ENCODE measurements at places on chromosomes 13 and 19.

- DNase-seq, result no peak
Observed at GRCh38 chr19:18906605-18907519, 10.9 kb upstream of the CERS1 start.

DNA sequence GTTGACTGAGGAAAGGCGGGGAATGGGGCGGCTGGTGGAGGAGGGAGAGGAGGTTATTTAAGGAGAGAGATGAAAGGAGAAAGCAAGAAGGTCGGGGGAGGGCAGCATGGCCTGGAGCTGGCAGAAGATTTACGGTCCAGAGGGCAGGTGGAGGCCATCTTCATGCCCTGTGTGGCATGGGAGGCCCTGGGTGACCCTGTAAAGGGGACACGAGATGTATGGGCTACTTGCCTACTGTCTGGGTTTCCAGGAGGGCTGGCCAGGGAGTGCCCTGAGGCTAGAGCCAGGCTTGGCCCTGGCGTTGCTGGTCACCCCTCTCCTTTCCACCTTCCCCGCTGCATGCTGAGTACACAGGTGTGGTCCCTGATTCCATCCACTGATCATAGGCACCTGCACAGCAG lies 6.1 kb downstream of the WTIP start:
- DNase-seq, result no peak

DNA sequence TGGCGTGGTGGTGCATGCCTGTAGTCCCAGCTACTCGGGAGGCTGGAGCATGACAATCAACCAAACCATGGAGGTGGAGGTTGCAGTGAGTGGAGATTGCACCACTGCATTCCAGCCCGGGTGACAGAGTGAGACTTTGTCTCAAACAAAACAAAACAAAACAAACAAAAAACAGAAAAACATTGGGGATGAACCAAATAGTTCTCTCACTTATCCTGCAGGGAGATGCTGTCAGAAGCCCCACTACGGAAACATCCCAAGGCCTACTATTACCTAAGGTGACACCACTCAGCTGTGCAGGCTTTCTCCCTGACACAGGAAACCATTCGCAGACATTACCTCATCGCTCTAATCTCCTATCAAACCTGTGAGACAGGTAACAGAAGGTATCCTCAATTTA lies 113.5 kb downstream of the FOXO1 start:
- DNase-seq, result no peak

- no peak for DNase-seq
Observed at GRCh38 chr19:2234996-2235380, 1.1 kb downstream of the PLEKHJ1 start.

DNA sequence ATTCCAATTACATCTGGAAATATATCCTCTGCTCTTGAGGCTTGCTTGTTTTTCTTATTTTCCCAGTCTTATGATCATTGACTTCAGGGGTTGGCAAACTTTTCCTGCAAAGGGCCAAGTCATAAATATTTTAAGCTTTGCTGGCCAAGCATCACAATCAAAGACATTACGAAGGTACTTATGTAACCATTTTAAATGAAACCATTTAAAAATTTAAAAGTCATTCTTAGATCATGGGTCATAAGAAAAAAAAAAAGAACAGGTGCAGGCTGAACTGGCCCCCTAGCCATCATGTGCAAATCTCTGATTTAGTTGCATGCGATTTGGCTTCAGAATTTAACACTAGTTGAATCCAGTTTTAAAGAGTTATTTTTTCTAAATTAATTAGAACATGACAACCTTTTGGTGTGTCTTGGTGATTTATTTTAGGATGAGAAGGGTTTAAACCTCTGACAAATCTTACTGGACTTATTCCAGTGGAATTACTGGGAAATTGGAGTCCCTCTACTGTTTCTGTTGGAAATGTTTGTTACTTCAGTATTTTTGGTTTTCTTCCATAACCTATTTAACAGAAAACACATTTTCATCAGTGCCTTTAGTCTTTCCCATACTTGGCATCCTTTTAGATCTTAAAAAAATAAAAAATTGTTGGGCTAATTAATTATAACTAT lies 148.1 kb downstream of the NHLRC3 start:
- DNase-seq, result no peak

DNA sequence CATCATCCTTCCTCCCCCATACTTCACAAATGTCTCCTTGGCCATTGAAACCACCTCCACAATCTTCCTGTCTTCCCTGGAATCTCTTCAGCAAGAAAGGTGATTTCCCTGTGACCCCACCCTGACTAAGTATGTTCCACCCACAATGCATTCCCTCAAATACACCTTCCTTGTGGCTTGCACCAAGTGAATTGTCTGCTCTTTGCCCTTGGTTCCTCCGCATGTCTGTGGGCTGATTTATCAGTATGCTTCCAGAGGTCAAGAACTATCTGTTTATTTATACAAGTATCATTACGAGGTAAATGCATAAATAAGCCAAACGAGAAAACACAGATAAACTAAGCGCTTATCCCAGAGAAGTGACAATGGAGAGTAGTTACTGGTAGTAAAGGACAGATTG lies 45.4 kb upstream of the POMP start:
- no peak for DNase-seq

DNA sequence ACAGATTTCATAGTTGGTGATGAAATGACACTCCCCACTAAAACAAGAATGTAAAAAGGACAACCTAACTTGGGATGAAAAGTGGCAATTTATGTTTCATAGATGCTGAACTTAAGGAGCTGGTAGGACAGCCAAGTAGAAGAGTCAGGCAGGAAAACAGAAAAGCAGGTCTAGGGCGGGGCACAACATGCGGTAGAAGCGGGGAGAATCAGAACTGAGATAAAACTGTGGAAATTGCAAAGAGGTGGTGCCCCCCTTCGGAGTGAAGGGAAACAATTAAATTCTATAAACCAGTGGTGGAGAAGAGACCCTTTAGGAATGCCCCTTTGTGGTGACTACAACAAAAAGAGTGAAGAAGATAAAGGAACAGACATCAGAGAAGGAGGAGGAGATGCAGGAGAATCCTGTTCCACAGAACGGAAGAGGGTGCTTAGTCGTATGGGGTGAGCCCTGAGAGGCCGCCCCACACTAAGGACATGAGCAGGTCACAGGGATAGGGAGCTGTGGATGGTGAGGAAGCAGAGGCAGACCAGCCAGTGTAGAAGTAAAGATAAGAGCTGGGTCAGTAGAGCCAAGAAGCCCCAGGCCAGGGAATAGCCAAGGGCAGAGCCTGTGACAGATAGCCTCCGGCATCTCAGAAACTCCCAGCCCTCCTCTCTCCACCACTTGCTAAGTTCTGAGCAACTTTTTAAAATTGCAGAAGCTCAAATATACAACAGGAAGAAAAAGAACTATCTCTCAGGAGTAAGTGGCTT lies 100.3 kb upstream of the DOCK9 start:
- DNase-seq, result no peak

DNA sequence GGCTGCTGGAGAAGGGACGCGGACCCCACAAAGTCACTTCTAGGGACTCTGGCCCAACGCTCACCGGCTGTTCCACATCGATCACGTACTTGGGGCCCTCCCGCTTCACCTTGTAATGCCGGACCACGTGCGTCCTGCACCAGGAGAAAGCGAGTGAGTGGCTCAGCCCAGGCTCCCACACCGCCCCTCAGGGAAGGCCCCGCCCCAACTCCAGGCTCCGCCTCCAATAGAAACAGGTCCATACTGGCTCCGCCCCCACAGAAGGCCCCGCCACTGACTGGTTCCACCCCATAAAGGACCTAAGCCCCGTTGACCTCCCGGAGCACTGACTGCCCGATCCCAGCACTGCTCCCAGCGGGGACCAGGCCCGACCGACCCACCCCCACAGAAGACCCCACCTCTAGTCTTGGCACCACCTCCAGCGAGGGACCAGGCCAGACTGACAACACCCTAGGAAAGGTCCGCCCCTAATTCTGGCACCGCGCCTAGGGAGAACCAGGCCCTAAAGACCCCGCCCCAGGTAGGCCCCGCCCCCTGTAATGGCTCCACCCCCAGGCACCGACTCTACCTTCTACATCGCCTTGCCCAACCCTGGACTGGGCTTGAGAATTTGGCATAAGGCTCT lies 11.3 kb downstream of the STAP2 start:
- DNase-seq, result peak; percentile 69

- DNase-seq, result no peak
Observed at GRCh38 chr13:44074611-44075010, 194.9 kb downstream of the LACC1 start.

DNA sequence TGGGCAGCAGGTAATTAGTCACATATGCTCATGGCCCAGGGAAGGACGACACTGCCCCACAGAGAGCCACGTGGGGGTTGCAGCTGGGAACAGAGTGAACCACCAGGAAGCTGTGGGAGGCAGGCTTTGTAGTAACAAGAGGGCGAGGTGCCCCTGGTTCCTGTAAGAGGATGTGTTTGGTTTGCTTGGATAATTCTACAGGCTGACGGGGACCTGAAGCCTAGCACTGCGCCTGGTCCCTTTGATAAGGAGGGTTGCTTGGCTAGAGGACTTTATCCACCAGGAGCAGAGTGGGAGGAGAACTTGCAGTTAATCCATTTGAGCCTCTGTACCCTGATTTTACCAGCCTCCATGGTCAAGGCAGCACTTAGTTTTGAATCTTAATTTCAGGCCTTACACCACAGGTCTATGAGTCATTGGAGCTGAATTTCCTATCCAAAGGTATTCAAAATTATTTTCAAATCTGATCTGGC lies 67.4 kb upstream of the CLDN10 start:
- no peak for DNase-seq

- no peak for DNase-seq
Observed at GRCh38 chr19:5136073-5136855, 167.4 kb downstream of the KDM4B start.

- no peak for DNase-seq
Observed at GRCh38 chr13:32391101-32391619, 36.8 kb downstream of the N4BP2L1 start.

DNA sequence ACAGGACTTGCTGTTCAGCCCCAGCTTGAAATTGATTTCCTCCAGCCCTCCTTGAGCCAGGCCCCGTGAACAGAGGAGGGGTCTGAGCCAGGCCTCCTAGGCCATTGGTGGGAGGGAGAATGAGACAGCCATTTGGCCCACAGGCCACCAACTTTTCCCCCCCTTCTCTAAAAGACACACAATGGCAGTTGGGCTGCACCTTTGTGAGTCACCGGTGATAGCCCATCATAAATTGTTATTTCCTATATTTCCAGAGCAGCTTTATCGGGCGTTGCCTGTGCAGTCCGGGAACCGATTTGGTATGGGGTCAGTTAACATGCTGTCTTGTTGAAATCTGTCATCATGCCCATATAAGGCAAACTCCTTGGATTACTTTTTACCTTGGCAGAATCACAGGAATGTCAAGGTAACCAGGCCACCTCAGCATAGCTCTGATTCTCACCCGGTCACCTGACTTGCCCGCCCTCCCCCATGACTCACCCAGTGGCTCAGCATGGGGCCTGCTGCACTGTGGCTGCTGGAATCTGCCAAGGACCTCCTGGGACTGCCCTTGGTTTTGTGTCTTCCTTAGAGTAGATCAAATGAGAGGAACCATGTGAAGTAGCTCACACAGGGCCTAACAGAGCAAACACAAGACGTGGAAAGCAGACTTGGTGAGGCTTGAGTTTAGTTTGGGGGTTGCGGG lies 36.1 kb downstream of the ACTN4 start:
- DNase-seq, result peak; percentile 73

DNA sequence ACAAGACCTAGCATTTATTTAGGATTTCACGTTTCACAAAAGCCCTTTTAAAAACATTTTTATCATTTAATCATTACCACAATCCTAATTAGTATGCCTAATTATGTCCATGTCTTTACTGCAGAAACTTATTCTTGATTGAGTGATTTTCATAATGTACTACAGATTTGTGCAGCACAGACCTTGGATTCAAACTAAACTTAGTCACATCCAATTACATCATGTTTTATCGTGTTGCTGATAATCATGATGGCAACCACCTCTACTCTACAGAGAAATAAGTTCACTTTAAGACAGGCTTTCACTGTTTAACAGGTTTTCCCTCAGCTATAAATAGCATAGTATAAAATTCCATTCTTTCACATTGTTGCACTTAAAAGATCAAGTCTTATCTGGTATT lies 240.9 kb upstream of the RFC3 start:
- no peak for DNase-seq

- no peak for DNase-seq
Observed at GRCh38 chr19:46388311-46389095, 24.9 kb downstream of the CCDC8 start.

- no peak for DNase-seq
Observed at GRCh38 chr13:108120302-108120701, 95.0 kb downstream of the LIG4 start.

DNA sequence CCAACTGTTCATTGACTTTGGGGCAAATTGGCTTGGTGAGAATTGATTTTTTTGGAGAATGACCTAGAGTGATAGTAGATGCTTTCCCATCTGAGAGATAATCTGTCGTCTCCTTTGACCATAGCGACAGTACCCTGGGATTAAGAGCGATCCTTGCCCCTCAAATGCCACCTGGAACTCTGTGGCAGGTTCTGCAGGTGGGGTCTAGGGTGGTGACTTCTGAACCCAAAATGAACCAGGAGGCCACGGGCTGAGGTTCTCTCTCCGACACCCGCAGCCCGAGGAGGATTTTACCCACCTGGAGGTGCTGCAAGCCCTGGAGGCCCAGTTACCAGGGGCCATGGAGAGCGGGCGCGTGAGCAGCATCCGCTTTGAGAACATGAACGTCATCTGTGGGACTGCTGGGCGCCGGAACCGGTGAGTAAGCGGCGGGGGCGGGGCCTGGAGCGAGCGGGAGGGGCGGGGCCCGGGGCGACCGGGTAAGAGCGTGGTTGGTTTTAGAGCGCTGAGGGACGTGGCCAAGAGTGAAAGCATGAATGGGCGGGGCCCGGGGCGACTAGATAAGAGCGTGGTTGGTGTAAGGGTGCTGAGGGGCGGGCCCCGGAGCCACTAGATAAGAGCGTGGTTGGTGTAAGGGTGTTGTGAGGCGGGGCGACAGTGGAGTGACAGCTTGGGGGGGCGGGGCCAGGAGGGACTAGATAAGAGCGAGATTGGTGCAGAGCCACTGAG lies 8.6 kb downstream of the C19orf81 start:
- DNase-seq, result peak; percentile 94

DNA sequence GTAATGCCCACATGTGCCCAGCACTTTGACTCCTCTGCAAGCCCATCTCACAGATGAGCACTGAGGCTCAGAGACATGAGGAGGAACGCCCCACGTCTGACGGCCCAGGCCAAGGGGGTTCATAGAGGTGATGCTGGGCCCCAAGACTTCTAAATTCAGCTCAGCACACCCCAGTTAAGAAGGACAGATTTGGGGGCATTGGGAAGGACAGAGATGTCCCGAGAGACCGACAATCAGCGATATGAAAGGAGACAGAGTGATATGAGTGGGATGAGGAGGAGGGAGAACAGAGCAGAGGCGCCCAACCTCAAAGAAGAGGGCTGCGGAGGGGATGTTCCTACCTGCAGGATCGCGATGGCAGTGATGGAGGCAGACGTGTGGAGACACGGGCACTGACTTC lies at the start of gene CNFN:
CNFN (minus strand) TSS at position 399 of the 400 bp plus-strand sequence. CDS start 1,260 bp downstream, outside the sequence.
- no peak for DNase-seq

DNA sequence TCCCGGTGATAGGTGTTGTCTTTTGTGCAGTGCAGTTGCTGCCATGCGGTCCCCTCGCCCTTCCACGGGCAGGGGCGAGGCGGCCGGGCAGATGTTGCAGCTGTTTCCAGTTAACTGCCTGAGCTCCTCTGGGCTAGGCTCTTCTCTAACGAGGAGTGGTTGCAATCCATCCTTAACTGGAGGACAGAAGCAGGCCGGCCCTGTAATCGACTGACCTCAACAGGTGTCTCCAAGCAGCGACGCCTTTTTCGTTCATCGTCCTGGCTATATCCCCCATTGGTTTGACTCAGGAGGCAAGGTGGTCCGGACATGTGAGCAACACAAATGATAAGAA lies 1.9 kb upstream of the TSC22D1 start:
- no peak for DNase-seq

Data from AG08396 (cell line).